ENCODE measurements at places on chromosomes 7 and 10.

DNA sequence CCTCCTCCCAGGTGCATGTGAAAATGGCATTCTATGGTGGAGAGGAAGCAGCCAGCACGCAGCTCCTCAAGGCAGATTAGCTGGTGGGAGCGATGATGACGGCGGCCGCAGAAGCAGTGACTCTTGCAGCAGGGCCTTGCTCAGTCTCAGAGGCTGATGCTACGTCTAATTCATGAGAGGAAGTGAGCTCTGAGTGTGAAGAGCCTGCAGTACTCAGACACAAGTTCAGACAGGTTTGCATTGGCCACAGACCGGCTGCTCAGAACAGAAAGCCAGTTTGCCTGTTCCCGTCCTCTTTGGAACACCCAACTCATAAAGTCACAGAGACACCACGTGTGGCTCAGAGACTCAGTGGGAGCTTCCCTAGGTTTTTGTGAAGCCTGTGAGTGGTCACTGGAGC is 136.5 kb downstream of the ADARB2 start:
- DNase-seq: no peak

- DNase-seq: no peak
Observed at GRCh38 chr7:28729727-28730126, 228.4 kb downstream of the TRIL start.

GRCh38 chr10:132062641-132063390 is 2.9 kb upstream of the JAKMIP3 start:
- DNase-seq: no peak

DNA sequence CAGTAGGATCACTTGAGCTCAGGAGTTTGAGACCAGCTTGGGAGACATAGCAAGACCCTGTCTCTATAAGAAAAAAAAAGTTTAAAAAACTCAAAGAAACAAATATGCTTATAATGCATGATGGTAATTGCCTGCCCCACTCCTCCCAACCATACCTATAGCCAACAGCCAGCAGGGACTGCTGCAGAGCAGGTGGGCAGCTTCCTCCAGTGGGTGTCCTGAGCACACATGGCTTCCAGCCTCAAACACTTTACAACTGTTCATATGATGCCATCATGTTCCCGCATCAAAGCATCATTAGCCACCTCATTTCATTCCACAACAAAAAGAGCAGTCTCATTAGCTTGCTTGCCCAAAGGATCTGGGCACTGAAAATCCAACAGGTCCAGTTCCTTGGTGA is 42.0 kb downstream of the ABLIM1 start:
- DNase-seq: no peak

DNA sequence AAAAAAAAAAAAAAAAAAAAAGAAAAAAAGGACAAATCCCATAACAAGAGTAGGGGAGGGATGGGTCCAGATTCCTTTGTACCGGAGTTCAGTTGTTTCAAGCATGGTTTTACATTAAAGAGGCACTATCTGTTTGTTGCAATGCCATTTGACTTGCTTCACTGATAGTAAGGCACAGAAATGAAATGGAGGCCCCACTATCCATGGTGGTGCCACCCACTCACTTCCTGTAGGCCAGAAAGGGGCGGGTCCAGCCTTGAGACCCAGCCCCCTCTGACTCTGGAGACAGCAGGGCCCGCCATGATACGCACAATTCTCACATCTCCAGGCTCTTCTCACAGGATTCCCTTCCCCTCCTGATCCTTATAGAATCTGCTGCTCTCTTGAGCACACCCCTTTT is 100.0 kb downstream of the CLEC2L start:
- no peak for DNase-seq

DNA sequence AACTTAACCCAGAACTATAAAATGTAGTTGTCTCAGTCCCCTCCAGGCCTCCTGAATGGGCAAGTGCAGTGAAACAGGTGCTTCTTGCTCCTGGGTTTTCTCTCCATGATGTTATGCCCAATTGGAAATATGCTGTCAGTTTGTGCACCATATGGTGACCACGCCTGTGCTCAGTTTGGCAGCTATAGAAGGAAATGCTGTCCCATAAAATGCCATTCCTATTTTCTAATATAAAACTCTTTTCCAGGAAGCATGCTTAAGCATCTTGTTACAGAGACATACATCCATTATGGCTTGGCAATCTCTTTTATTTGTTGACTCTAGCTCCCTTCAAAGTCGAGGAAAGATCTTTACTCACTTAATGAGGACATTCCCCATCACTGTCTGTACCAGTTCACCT is 45.2 kb downstream of the FGFBP3 start:
- DNase-seq: no peak

DNA sequence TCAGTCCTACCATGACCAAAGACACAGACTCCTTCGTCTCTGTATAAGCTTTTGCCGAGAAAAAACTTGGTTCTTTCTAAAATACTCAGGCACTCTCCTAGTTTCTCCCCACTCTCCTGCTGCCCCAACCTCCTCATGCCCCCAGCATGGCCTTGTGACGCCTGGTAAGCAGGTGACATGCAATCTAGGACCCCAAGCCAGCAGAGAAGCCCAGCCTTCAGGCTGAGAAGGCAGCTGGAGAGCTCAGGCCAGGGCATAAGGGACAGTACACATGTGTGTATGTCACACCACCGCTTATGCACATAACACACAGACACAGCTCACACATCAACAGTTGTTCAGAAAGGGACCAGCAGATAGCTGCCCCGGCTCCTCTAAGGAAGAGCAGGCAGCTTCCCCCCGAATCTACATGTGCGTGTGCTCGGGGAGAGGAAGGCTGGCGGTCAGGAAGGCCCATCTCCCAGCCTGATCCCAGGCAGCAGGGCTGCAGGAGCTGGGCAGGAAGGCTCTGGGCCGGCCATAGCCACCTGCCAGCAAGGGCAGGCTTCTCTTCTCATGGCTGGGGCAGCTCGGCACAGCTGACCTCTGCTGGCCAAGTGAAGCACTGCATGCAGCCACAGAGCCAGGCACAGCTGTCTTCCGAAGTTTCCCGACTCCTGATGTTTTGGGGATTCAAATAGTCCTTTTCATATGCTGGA is 8.5 kb downstream of the DDX56 start:
- DNase-seq: peak; percentile 12

GRCh38 chr10:60809157-60809556 is 30.9 kb downstream of the CDK1 start:
- no peak for DNase-seq

GRCh38 chr7:115043605-115044004 is 121.7 kb downstream of the MDFIC start:
- DNase-seq: no peak

GRCh38 chr7:116138202-116138801 is 72.0 kb upstream of the TES start:
- peak; percentile 8 for DNase-seq

DNA sequence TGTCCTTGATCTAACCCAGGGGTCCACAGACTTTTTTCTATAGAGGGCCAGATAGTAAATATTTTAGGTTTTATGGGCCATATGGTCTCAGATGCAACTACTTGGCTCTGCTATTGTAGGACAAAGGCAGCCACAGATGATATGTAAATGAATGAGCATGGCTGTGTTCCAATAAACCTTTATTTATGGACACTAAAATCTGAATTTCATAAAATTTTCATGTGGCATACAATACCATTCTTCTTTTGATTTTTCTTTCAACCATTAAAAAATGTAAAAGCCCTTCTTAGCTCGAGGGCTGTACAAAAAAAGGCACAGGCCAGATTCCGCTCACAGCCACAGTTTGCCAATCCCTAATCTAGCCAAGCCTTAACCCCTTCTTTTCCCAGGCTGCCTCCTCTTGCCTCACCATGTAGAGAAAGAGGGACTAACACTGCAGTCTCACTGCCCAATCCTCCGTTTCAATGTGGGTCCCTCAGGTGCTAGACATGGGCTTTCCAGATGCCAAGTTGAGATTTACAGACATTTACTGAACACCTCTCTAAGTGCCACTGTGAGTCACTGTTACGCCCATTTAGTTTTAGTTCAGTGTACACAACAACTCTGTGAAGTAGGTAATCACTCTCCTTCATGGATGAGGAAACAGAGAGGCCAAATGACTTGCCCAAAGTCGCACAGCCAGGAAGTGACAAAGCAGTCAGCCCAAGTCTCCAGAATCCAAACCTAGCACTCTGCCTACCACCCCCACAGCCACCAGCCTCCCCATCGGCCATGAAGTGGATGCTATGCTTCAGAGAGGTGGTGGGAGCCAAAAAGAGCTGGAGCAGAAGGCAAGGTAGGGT is 132.6 kb upstream of the PDLIM1 start:
- DNase-seq: no peak

- peak; percentile 77 for DNase-seq
Observed at GRCh38 chr7:98836811-98837629, 32.8 kb downstream of the TMEM130 start.

DNA sequence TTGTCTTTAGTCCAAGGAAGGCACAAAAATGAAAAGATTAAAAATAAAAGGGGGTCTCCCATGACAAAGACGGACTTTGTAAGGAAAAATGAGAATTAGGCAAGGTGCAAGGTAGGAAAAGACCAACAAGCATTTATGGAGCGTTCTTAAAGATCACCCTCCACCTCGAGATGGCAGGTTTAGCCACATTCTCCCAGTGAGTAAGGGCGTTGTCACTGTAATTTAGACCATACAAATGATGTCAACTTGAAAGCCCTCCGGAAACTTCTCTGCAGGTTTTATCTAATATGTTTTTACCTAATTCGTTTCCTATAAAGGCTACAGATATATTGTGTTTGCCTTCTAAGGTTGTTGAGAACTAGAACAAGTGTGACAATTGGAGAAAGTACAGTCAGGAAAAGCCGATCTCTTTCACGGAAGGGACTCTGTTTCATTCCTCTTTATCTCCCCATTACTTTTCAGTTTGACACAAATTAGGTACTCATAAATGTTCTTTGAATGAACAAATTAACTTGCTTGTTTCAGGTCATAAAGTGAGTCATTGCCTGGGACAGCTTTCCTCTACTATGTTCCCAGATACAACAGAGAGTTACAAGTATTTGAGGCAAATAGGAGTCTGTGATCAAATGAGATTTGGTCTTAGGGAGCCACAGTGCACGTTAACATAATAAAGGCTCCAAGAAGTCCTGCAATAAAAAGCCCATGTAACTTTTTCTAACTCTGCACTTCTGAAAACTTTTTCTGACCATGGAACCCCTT is 102.6 kb upstream of the HABP2 start:
- no peak for DNase-seq

DNA sequence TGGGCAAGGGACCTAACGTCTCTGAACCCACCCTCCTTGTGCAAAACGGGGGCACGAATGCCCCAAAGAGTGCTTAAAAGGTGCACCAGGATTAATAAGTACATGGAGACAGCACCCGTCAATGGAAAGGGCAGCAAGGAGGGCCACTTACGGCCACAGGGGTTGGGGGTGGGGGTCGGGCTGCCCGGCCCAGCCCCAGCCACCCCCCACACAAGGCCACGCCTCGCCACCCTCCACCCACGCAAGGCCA is 213.4 kb downstream of the MAD1L1 start:
- DNase-seq: no peak

DNA sequence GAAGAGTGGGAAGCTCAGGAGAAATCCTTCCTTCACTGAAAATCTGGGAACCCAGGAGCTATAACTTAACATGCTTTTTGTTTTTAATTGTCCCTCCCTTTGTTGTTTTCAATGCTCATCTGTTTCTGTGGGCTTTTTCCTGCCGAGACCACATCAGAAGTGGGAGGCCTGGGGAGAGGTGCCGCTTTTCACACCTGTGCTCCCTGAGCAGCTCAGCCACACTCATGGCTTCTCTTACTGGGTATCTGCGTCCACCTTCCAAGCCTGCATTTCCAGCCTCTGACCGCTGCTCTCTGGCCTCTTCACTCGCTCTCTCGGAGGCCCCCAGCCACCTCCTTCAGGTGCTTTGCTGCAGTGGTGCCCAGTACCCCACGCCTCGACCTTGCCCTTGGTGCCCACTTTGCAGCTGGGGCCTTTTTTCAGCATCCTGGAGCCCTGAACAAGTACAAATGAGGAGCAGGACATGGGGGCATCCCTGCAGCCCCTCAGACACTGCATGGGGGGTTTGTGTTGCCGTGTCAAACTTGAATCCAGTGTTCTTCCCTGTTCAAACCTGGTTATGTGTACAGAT is 9.9 kb downstream of the C7orf57 start:
- DNase-seq: no peak
